ENCODE measurements at places on chromosomes 1 and 21.

DNA sequence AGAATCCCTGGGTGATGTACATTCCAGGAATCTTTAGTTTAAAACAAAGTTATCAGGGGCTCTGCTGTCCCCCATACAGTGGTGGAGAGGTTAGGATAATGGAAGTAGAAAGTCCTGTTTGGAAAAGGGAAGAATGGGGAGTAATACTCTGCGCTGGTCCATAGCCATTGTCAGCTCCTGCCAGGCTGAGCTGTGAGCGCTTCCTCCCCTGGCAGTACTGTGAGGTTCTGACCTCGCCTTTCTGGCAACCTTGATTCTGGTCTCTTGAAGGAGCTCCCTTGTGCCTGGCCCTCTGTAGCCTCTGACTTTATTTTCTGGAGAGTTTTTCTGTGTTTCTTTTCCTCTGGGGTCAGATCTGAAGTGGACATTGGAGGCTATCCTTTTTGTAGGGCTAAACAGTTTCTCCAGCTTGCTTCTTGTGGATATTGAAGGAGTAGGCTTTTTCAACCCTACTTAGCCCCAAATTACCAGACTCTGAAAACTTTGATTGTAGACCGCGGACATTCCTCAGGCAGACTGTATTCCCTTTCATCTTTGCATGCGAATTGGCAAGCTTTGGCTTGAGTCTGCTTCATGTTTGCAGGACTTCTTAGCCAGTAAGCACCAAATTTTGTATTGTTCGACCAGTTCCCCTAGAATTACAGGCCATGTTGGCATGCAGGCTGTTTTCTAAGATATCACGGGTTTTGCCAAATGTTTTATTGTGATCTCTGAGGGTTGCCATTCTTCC, 13.8 kb downstream of the UBE4B start:
- DNase-seq = no peak

GRCh38 chr1:160987359-160988050, 32.9 kb upstream of the ITLN2 start:
- no peak for DNase-seq

DNA sequence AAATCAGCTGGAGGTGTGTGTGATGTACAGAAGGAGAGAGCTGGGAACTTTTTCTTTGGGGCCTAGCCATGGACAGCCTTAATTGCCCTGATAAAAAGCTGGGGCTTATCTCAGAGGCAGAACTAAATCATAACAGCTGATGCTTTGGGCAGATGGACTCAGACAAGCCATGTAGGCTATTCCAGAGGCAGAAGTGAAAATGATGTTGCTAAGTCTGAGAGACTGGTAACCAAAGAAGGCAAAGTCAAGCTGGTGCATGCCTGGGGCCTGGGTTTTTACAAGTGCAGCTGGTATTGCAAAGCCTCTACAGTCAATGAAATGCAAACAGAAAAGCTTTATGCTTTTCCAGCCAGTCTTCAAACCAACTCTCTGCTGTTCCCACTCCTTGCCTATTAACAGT, 39.0 kb upstream of the LMX1A start:
- no peak for DNase-seq

- no peak for DNase-seq
Observed at GRCh38 chr1:39478126-39478915, 13.1 kb upstream of the BMP8A start.

- no peak for DNase-seq
Observed at GRCh38 chr1:10860682-10861081, 64.2 kb upstream of the CASZ1 start.

GRCh38 chr1:194374649-194375048, 1188.2 kb upstream of the B3GALT2 start:
- no peak for DNase-seq

GRCh38 chr1:161216945-161217712, 2.0 kb downstream of the FCER1G start:
- DNase-seq = no peak
